Stimulated activated CD8-positive, alpha-beta memory T cell treated with anti-CD3 and anti-CD28 coated beads, Interleukin-7, amount 100 ng/mL, for 1 hour (primary cell): ENCODE measurements at places on chromosomes 2 and 18.

- no peak for DNase-seq
Measured at GRCh38 chr2:20113986-20114938, 62.8 kb upstream of the LAPTM4A start.

DNA sequence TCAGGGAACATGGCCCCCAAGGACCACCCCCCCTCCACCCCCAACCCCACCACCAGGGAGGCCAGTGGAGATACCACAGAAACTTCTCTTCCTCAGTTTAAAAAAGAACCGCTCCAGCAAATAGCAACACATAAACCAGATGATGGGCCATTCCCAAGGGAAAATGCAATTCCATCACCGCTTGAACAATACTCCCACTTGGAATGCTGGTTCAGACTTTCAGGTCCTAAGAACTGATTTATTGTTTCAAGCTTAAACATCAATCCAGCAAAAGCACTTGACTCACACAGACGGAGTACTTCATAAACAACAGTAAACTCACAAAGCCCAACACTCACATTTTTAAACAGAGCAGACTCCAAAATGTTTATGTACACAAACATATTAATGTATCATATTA, 6.9 kb downstream of the HDAC4 start:
- no peak for DNase-seq

DNA sequence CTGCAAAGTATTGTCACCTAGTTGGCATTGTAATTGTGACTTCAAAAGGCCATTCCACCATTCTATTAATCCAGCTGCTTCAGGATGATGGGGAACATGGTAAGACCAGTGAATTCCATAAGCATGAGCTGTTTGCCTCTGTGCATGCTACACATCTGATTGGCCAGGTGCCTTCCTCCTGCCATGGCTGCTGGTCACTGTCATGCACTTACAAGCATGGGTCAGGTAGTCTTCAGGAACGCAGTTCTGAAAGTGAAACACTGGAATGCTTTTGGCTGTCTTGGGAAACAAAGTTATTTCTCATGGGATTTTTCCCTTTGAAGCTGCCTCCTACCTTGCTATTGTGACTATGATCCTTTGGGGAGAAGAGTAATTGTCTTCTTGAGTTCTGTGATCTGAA, 267.6 kb downstream of the GBX2 start:
- DNase-seq: no peak

GRCh38 chr2:175030380-175031271, 25.4 kb upstream of the CHN1 start:
- DNase-seq: no peak

DNA sequence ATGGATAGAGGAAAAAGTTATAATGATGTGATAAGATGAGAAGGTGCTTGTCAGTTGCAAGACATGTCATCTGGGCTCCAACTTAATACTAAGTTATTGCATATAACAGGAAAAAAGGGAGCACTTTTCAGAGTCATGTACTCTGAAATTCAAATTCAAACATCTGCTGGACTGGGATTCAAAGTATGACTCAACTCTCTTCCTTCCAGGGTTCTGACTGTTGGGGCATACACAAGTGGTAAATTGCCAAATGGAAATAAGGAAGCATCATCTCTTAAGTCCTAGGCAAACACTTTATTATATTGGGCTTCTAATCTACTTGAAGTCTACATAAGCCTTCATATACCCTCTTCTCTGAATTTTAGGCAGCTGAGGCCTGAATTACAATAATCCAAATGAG, 44.9 kb downstream of the ZBTB14 start:
- no peak for DNase-seq

- DNase-seq: no peak
Measured at GRCh38 chr2:126399001-126399400, 257.0 kb upstream of the GYPC start.

GRCh38 chr2:12106440-12107080, 360.1 kb downstream of the LPIN1 start:
- DNase-seq: peak; percentile 1

DNA sequence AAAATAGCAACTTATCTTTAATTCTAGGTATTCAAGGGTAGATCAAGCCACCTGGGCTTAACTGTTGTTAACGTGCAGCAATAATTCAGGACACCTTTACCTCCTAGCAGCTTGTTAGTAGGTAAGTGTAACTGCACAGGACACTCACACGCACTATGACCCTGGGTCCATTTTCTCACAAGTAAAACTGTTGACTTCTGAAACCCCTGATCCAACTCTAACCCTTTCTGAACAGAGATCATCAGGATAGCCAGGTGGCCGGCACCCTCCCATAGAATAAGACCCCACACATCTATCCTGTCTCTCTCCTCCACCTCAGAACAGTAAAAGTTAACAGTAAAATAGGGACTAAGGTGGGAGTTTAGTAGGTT, 610 bp downstream of the SPC25 start:
- DNase-seq: no peak

- DNase-seq: no peak
Measured at GRCh38 chr18:48845174-48845573, 105.6 kb downstream of the SMAD7 start.

- DNase-seq: no peak
Measured at GRCh38 chr18:22667156-22667555, 249.4 kb upstream of the CTAGE1 start.

DNA sequence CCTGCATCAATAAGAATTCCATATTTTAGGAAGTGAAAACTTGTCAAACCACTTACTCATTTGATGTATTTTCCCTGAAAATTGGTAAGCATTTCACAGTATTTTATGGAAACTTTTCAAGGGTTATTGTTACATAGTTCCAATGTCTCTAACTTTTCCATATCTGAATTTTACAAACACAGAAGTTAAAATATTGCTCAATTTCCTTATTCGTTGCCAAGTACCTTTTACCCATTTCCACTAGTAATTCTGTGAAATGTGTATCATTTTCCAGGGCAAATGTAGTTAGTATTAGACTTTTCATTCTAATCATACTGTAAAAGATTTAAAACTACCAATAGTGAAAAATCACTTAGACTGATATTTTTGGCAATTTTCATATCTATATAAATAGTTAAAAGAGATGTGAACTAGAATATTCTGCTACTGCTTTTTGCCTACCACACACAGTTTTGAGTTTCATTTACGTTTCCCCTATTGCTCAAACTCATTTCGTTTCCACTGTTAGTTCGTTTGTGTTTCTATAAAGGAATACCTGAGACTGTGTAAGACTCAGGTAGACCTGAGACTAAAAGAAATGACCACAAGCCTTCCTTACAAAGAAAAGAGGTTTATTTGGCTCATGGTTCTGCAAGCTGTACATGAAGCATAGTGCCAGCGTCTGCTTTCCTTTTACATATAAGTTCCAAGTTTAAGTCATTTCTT, 86.3 kb downstream of the PMS1 start:
- no peak for DNase-seq

- DNase-seq: no peak
Measured at GRCh38 chr18:27527856-27528255, 342.7 kb upstream of the CHST9 start.

GRCh38 chr18:21759836-21760235, 19.2 kb downstream of the MIB1 start:
- DNase-seq: no peak

GRCh38 chr18:35303610-35304009, 13.6 kb upstream of the ZSCAN30 start:
- DNase-seq: no peak
